NCI-H510A treated with DMSO at 0.1 percent for 48 hours (cell line): ENCODE measurements at places on chromosomes 1 and 21.
A peak's percentile ranks its signal among the peaks of the same experiment; 100 is the strongest.

DNA sequence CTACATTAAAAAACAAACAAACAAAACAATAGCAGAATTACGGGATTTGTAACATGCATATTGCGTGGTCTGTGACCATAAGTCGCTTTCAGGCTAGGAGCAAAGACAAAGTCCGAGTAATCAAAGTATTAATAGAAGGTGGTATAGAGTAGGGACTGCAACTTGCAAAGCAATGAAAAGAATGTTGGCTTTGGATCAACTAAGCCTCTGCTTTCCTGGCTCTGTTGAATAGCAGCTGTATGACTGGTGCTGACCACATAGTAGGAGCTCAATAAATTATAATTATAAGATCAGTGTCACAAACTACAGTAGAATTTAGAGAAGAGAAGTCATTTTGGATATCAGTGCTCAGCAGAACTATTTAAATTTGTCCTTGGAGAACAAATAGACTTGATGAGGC lies 586.4 kb downstream of the DPYD start:
- DNase-seq, result no peak

DNA sequence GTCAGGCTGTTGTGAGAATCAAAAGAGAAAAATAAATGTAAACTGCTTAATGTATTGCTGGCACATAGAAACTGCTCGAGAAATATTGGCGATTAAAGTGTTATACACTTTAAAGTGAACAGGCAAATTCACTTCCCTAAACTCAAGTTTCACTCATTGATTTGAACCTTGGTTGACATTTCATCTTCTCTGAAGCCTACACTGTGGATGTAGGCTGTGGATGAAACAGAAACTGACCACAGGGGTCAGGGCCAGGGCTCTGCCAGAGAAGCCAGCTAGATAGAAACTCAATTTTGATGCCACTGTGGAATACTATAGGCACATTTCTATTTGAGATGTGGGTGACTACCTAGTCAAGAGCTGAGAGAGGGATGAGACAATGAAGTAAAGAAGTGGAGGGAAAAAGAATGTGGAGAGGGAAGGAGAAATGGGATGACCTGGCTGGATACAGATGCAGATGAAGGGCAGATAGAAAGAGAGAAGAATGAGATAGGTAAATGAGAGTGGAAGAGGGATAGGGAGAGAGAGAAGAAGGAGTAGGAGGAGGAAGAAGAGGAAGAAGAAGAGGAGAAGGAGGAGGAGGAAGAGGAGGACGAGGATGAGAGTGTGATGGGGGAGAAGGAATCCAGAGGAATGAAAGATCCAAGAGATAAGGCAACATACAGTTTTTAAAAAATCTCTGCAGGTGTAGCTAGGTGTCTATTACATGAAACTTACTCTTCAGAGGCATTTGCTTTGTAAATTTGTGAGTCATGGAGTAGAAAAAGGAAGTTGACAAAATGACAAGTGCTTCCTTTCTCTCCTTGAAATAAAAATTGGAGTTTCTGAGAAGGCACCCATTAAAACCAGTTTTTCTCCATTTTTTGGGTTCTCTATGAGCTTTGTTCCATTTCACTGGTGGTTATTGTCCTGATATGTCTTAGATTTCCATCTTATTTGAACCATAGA lies 17.4 kb upstream of the CD1D start:
- DNase-seq, result no peak

GRCh38 chr1:201631037-201631436 lies 92.1 kb downstream of the NAV1 start:
- no peak for DNase-seq

DNA sequence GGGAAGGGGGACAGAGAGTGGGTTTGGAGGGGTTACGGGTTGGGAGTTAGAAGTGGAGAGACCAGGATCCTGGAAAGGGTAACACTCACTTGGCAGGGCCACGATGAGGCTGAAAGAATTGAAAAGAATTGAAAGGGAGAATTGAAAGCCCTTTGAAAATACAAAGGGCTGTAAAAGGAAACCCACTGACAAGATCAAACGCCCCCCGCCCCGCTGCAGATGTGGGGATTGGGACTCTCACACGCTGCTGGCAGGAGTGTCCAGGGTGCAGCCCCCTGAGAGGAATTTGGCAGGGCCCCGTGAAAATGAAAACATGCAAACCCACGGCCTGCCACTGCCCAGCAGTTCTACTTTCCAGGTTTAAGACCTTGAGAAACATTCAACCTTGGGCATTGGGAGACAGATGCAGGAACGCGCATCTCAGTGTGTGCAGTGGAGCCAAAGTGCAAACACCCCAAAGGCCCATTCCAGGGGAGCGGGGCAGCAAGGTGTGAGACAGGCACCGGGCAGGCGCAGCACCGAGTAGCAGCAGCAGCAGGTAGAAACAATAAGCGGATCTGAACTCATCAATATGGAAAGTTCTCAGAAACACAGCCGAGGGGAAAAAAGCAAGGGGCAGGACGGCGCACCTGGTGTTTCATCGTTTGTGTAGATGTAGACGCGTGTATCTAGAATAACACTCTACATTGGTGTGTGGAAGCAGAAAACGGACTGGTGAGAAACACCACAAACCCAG lies 8.3 kb upstream of the TNFRSF1B start:
- no peak for DNase-seq

- DNase-seq, result no peak
Measured at GRCh38 chr1:16013220-16013907, 4.5 kb downstream of the HSPB7 start.

DNA sequence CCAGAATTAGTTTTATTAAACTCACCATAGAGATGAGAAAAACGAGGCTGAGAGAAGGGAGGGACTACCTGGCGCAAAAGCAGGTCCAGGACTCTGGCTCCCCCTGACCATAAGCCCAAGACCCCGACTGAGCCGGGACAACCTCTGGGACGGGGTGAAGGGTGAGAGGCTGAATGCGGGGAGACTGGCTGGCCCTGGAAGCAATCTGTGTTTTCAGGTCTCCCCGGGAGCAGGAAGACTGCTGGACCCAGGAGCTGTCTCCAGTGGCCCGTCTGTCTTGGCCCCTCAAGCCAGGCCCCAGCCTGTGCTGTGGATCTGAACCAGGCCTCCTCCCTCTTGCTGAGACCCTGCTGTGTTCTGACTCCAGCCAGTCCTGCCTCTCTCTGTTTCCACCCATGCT lies 240.8 kb downstream of the TRABD2B start:
- no peak for DNase-seq

- peak; percentile 31 for DNase-seq
Measured at GRCh38 chr21:17819877-17820229, 697 bp upstream of the C21orf91 start.

- DNase-seq, result no peak
Measured at GRCh38 chr1:168338589-168339503, 58.2 kb downstream of the TBX19 start.
